Activated T-cell treated with anti-CD3 and anti-CD28 coated beads for 4 hours (primary cell): ENCODE measurements at places on chromosomes 16 and 17.

- peak; percentile 54 for DNase-seq
Observed at GRCh38 chr16:58020628-58021521, 4.7 kb upstream of the MMP15 start.

DNA sequence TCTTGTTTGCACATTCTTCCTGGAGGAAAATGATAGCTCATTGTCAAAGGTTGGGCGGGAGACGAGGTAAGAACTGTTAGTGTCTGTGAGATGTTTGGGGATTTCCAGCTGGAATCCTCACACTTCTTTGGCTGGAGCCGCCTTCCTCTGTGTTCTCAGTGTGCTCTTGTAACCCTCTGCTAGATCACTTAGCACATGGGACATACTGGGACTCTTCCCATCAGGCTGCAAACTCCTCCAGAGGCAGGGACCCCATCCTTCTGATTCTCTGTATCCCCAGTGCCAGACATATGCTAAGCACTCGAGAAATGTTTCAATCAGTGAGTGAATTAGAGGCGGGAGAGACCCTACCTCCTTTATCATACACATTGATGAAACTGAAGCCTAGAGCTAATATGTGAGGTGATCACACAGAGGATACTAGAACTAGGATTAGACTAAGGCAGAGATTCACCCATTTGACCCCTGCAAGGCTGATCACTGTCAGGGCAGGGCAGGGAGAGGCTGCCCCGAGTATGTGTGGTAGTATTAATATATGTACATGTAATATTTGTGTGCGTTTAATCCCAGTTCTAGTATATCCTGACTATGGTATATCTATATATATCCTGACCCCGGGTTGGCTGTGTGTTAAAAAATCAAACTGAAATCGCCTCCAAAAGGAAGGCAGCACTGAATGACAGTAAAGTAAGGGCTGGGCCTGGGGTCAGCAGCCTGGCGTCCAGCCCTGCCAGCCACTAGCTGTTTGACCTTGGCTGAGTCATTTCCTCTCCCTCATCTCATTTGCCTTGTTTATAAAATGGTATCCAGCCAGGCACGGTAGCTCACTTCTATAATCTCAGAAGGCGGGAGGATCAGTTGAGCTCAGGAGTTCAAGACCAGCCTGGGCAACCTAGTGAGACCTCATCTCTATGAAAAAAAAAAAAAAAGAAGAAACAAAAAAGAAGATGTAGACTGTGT, 75.5 kb upstream of the TBX2 start:
- DNase-seq = no peak

- DNase-seq = no peak
Observed at GRCh38 chr17:14797801-14798200, 467.3 kb downstream of the PMP22 start.

- no peak for DNase-seq
Observed at GRCh38 chr16:50393416-50393815, 24.6 kb upstream of the BRD7 start.

- DNase-seq = no peak
Observed at GRCh38 chr16:24573141-24573540, 33.8 kb downstream of the RBBP6 start.
